Amniotic stem cell (primary cell): ENCODE measurements at places on chromosomes 2 and 18.
A peak's percentile ranks its signal among the peaks of the same experiment; 100 is the strongest.

DNA sequence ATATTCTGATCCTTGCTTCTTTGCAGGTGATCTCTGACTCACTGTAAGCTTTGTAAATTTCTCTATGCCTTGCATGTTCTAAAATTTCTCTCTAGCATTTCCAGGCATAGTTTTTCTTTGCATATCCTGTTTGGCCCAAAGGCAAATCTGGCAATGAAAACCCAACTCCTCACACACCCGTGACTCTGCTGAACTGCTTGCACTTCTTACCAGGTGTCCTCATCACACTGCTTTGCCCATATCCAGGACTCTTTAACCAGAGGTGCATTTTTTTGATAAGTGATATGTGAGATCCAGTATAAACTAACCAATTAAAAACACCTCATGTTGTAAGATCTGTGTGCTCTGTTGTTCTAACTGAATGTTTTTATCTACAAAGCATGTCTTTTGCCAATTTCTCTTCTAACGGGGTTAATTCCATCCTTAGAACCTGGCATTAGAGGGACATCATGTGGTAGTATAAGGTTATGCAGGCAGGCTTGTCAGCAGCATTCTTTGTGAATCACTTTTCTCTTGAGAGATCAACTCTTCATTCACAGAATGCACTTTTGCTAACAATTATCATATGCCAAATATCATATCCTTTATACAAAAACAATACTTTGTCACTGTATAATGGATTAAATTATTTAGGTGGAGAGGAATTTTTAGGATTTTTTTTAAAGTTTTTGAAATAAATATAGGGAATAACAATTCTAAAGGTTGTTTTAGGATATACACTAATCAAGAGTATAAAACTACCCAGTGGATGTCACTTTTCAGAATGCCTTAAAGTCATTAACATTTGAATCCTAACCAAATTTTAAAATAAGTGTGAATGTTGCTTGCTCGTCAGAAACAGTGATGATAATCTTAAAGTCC is 20.8 kb upstream of the TMX3 start:
- DNase-seq: no peak

DNA sequence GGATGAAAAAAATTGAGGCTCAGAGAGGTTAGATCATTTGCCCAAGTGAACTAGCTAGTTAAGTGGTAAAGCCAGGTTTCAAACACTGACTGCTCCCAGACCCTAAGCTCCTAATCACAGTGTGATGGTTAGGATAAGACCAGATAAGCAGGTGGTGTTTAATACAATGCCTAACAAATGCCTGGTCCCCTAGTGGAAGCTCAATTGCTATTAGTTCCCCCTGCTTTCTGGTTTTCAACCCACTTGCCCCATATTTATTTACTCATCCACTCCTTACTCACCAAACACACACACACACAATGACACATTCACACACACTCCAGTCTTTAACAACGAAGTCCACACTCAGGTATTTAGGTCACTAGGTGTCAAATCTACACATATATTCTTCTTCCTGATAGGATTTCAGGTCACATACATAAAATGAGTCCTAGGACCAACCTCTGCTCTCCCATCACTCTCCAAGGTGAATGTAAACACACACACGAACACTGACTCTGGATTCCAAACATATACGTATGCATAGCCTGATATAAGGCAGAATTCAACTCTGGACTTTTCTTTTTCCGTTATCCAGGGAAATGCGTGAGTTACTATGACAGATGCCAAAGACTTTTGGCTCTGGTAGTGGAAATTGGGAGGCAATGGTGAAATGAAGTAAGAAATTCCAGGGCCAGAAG is 73.6 kb upstream of the TSPYL6 start:
- DNase-seq: no peak

- DNase-seq: no peak
Measured at GRCh38 chr18:61821748-61822147, 71.1 kb downstream of the RNF152 start.

- DNase-seq: no peak
Measured at GRCh38 chr2:183455056-183455455, 330.8 kb downstream of the NUP35 start.

GRCh38 chr2:96962567-96963203 is 23.7 kb downstream of the FAM178B start:
- no peak for DNase-seq

- DNase-seq: no peak
Measured at GRCh38 chr18:66752733-66753132, 148.8 kb upstream of the CDH19 start.

GRCh38 chr2:213991453-213992108 is 419.3 kb upstream of the VWC2L start:
- DNase-seq: no peak

DNA sequence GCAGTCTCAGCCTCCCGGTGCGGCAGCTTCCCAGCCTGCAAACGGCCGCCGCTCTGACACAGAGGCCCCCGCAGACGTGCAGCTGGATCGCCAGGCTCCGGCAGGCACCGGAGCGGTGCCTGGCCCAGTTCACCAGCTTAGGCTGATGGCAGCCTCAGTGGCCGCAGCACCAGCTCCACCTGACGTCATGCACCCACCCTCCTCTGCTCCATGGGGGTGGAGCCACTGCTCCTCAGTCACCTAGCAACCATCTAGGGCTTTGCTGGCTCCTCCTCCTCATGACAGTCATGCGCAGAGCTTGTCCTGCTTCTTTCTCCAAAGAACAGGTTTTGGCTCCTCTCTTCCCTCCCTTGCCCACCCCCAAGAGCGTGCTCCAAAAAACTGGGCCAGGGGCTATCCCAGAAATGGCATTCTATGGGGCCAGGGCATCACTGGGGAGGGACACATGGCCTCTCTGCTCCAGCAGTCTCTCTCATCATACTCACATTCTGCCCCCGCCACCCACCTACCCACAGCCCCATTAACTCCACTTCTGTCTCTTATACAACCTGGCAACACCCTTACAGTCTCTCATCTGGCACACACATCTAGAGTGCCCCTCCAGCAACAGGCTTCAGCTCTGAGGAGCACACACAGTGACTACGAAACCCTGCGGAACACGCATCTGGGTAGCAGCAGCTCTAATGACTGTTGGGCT is 5.5 kb downstream of the DCTN1 start:
- DNase-seq: no peak

GRCh38 chr18:5975111-5976002 is 80.0 kb upstream of the TMEM200C start:
- DNase-seq: peak; percentile 19

DNA sequence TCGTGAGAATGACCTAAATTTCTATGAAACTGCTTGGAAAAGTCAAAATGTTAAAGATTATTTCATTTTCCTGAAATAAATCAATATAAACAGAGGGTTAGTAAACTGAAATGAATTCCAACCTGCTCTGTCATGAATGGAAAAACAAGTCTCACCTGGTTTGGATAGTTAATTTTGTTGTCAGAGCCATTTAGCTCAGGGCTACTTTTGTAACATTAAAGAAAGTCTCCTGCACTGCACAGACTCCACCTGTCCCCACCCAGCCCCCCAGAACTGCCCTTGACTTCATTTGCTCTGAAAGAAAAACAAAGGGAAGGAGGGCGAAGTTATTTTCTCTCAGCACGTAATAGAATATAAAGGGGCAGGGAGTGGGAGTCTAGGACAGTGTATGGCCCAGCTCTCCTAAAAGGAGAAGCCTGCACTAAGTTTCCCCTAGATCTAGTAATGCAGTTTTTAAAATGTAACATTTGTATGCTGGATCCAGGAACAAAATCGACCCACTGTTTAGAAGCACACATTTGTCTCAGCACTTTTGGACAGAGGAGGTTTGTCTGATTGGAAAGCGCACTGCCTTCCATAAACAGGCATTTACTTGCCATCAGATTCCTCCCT is 54.2 kb upstream of the ACSL3 start:
- DNase-seq: no peak

DNA sequence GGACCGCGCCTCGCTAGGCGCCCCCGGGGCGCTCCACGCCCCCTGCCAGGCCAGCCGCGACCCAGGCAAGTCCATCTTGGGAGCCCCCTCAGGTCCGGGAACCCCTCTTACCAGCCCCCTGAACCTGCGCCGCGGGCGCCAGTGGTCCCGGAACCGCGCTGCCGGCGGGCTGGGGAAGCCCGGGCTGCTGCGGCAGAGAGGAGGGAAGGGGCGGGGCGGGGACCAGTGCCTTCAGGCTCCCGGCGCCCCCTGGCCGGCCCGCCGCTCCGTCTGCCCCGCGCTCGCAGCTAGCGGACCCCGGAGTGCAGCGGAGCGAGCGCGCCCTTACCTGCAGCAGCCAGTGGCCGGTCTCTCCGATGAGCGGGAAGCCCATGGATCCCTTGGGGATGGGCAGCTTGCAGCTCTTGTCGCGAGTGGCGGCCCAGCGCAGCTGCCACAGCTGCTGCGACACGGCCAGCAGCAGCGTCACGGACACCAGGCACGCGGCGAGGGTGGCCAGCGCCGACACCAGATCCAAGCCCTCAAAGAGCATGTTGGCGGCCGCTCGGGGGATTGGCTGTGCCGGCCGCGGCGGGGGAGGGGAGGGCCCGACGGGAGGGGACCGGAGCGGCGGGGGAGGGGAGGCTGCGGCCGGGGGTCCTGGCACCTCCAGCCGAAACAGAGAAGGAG is at the start of gene CYP26B1:
Gene CYP26B1 (minus strand): TSS at position 560 of the 669 bp plus-strand sequence. CDS start 28 bp downstream, at position 532.
- DNase-seq: no peak

- DNase-seq: no peak
Measured at GRCh38 chr2:111100765-111101162, 19.9 kb upstream of the BCL2L11 start.

DNA sequence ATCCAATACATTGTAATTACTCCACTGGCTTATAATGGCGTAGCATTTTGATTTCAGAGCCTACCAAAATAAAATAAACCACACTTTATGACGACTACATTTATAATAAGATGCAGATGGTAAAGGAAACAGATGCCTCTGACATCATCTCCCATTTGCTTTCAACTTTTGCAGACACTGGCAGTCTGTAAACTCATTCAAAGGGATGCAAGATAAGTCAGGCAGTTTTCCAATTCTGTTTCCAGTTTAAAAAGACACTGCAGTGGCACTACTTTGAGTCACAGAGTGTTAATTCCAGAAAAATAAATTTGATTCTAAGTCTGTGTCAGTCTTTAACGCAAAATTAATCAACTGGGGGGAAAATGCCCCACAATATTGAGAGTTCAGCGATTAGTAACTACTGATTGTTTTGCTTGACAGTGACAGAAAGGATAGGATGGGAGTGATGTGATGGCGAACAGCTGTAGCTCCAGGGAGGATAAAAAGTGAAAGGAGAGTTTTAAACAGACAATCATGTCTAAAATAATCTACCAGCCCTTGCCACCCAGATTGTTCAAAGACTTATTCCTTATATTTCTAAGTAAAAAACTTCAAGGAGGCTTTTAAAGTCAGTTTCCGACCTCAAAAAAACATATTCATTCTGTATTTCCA is 6.7 kb downstream of the DSEL start:
- peak; percentile 16 for DNase-seq
